ENCODE measurements at places on chromosomes 3 and 15. TPM values are rescaled to one million over a fixed set of nuclear protein-coding genes. Genes with fewer than 3 reads are reported as not detected.

The CTDSPL gene
- 26.0 TPM for total RNA-seq

The FAM227B gene
- 3.2 TPM for total RNA-seq

The INSYN1 gene
- total RNA-seq = 0.52 TPM

The PRSS50 gene
- not detected for total RNA-seq

The GJD2 gene
- not detected for total RNA-seq

The CDHR4 gene
- not detected for total RNA-seq

The KIF15 gene
- total RNA-seq = 4.9 TPM

The CD80 gene
- not detected for total RNA-seq
